ENCODE measurements at places on chromosomes 7 and 10. TPM values are rescaled to one million over a fixed set of nuclear protein-coding genes. Genes with fewer than 3 reads are reported as not detected.

- H3K27me3 ChIP-seq: peaks cover 10% of the 10 kb centered on the region
- DNase-seq: peak; percentile 78
- peak within 1 kb of the TSS; percentile 70 for H3K4me3 ChIP-seq
- H3K4me1 ChIP-seq: peaks cover 15% of the 10 kb centered on the region
Observed at GRCh38 chr7:8261711-8262695, at the start of gene ICA1. Gene ICA1 (minus strand): TSS chr7:8262167. CDS start chr7:8235926, 26,241 bp downstream.

DNA sequence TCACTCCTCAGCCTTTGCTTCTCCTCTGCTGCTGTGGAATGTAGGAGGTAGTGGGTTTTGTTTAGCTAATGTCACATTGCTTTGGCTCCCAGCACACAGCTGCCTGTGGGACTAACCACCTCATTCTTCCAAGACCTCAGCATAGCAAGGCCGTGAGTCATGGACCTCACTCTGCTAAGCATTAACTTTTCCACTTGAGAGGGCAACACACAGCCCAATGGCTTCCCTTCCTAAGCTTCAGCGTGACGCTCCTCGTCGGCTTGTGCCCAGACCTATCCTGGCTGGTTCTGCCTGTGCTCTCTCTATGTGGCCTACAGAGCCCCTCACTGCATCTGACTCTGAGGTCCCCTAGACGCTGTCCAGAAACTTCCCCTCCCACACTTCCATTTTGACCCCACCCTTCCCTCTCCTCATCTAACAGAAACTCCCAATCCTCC is 23.3 kb downstream of the MYOF start:
- no peaks in the 10 kb centered on the region for H3K27me3 ChIP-seq
- no peak overlapping the region for H3K4me3 ChIP-seq
- peak overlapping the region; percentile 79 for H3K27ac ChIP-seq
- peak; percentile 96 for DNase-seq
- H3K36me3 ChIP-seq: peaks cover 2% of the 10 kb centered on the region
- peaks cover 63% of the 10 kb centered on the region for H3K4me1 ChIP-seq

DNA sequence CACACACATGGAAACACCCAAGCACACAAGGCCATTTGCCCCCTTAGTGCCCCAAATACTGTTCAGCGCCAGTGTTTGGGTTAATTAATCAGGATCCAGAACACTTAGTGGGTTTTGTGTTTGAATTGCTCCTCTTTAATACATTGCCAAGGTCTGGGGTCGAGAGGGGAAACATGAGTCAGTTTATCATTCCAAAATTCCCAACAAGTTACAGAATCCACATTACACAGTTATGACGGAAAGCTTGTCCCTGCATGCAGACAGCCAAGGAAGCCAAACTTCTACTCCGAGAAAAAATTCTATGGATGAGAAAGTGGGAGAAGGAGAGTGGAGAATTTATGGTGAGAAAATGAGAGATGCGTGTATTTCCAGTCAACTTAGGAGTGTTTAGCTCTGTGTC is 189.0 kb downstream of the NPSR1 start:
- H3K27ac ChIP-seq: no peak overlapping the region
- no peaks in the 10 kb centered on the region for H3K4me1 ChIP-seq

Gene MACC1
- 41.7 TPM for total RNA-seq

- H3K4me1 ChIP-seq: no peaks in the 10 kb centered on the region
- no peak overlapping the region for H3K27ac ChIP-seq
- H3K36me3 ChIP-seq: no peaks in the 10 kb centered on the region
Observed at GRCh38 chr7:38940774-38941173, 31.8 kb upstream of the VPS41 start.

- no peak for DNase-seq
- peaks cover 3% of the 10 kb centered on the region for H3K36me3 ChIP-seq
- H3K4me3 ChIP-seq: peak overlapping the region; percentile 69
- peaks cover 58% of the 10 kb centered on the region for H3K4me1 ChIP-seq
Observed at GRCh38 chr7:151058781-151059366, 515 bp upstream of the SLC4A2 start.

- no peaks in the 10 kb centered on the region for H3K27me3 ChIP-seq
- H3K27ac ChIP-seq: no peak overlapping the region
- no peaks in the 10 kb centered on the region for H3K4me1 ChIP-seq
- H3K4me3 ChIP-seq: no peak overlapping the region
- DNase-seq: no peak
- H3K36me3 ChIP-seq: no peaks in the 10 kb centered on the region
Observed at GRCh38 chr7:53358269-53358668, 322.8 kb downstream of the POM121L12 start.

- no peaks in the 10 kb centered on the region for H3K27me3 ChIP-seq
- H3K4me1 ChIP-seq: peaks cover 49% of the 10 kb centered on the region
- H3K4me3 ChIP-seq: peak overlapping the region; percentile 25
- H3K27ac ChIP-seq: peak overlapping the region; percentile 89
- peak; percentile 93 for DNase-seq
Observed at GRCh38 chr7:116354546-116355423, 144.4 kb downstream of the TES start.

GRCh38 chr10:102658802-102659201 is 14.5 kb downstream of the TRIM8 start:
- H3K27me3 ChIP-seq: no peaks in the 10 kb centered on the region
- peaks cover 49% of the 10 kb centered on the region for H3K36me3 ChIP-seq
- no peak overlapping the region for H3K4me3 ChIP-seq
- H3K4me1 ChIP-seq: peaks cover 80% of the 10 kb centered on the region
- no peak for DNase-seq

Gene JCAD
- total RNA-seq: 3.5 TPM

Gene ENKUR
- not detected for total RNA-seq

DNA sequence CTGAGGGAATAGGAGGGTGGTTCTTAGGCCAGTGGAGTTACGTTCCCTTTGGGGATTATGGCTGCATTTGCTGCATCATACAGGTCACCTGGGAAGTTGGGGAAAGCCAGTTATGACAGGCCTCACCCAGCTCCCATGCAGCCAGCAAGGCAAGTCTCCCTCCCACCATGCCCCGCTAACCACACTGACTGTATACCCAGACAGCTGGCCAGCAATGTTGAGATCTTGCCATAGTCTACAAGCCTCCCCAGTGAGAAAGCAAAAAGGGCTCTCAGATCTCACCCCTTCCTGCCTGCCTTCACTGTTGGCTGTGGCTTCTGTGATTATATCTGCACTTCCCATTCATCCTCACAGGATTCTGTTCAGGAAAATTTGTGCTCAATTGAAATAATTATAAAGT is 133.3 kb upstream of the HGF start:
- no peak for DNase-seq
- H3K4me3 ChIP-seq: no peak overlapping the region
- H3K27ac ChIP-seq: no peak overlapping the region
- H3K36me3 ChIP-seq: no peaks in the 10 kb centered on the region

DNA sequence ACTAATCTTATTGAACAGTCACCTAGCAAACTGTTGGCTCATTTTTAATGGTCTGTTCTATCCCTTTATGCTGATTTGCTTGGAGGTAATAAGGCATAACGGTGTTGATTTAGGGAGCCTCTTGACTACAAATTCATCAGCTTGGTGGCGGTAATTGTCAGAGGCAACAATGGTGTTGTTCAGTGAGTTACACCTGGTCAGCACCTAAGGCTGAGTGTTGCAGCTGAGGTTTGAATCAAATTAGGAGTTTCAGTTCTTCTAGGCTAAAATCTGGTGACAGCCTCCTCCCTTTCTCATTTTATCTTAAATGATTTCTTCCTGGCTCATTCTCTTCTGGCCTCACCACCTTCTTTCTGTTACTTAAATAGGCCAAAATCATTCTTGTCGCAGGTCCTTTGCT is 42.3 kb upstream of the SP8 start:
- no peak overlapping the region for H3K27ac ChIP-seq
- no peak overlapping the region for H3K4me3 ChIP-seq
- H3K4me1 ChIP-seq: no peaks in the 10 kb centered on the region
- no peaks in the 10 kb centered on the region for H3K36me3 ChIP-seq
- DNase-seq: peak; percentile 4

- no peak overlapping the region for H3K4me3 ChIP-seq
- H3K4me1 ChIP-seq: no peaks in the 10 kb centered on the region
- no peaks in the 10 kb centered on the region for H3K36me3 ChIP-seq
- H3K27ac ChIP-seq: no peak overlapping the region
Observed at GRCh38 chr10:85527616-85528317, 838.8 kb downstream of the GRID1 start.

- H3K27me3 ChIP-seq: no peaks in the 10 kb centered on the region
- H3K4me3 ChIP-seq: no peak overlapping the region
- H3K4me1 ChIP-seq: no peaks in the 10 kb centered on the region
- DNase-seq: peak; percentile 24
- H3K27ac ChIP-seq: no peak overlapping the region
Observed at GRCh38 chr7:26538689-26539088, 247.0 kb downstream of the SNX10 start.

- H3K4me1 ChIP-seq: no peaks in the 10 kb centered on the region
- DNase-seq: no peak
- H3K36me3 ChIP-seq: no peaks in the 10 kb centered on the region
- no peak overlapping the region for H3K4me3 ChIP-seq
- H3K27ac ChIP-seq: no peak overlapping the region
- H3K27me3 ChIP-seq: no peaks in the 10 kb centered on the region
Observed at GRCh38 chr7:82175319-82175718, 268.3 kb downstream of the CACNA2D1 start.

GRCh38 chr10:12707461-12708185 is 293.9 kb downstream of the CCDC3 start:
- peak; percentile 24 for DNase-seq
- no peak overlapping the region for H3K4me3 ChIP-seq
- no peak overlapping the region for H3K27ac ChIP-seq
- no peaks in the 10 kb centered on the region for H3K27me3 ChIP-seq

Gene ABCB1
- 4.9 TPM for total RNA-seq

GRCh38 chr10:56623064-56623463 is 262.0 kb upstream of the ZWINT start:
- H3K4me3 ChIP-seq: no peak overlapping the region
- no peak for DNase-seq
- H3K27ac ChIP-seq: no peak overlapping the region
- H3K4me1 ChIP-seq: no peaks in the 10 kb centered on the region

DNA sequence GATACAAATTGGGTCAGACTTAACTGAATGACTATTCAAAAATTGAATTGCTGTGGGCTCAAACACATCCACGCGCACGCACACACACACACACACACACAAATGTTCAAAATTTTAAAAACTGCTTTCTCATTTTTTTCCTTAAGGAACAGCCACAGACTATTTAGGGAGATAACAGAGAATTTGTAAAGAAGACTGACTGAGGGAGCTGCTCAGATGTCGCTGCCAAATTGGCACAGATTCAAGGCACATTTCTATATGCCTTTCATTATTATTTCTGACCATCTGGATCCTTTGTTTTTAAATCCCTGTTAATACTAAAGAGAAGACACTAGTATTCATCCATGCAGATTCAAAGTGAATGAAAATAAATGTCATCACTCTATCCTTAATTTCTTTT is 154.8 kb downstream of the DGKB start:
- peak; percentile 41 for DNase-seq
- no peak overlapping the region for H3K27ac ChIP-seq
- no peaks in the 10 kb centered on the region for H3K36me3 ChIP-seq
- no peaks in the 10 kb centered on the region for H3K27me3 ChIP-seq

Gene DNAH11
- total RNA-seq: 0.72 TPM

- H3K27me3 ChIP-seq: no peaks in the 10 kb centered on the region
- no peaks in the 10 kb centered on the region for H3K4me1 ChIP-seq
- H3K4me3 ChIP-seq: no peak overlapping the region
- no peaks in the 10 kb centered on the region for H3K36me3 ChIP-seq
Observed at GRCh38 chr7:90520484-90520883, 51.0 kb downstream of the PTTG1IP2 start.

Gene GPNMB
- total RNA-seq: 32.7 TPM

GRCh38 chr10:76675951-76676587 is 961.5 kb downstream of the KCNMA1 start:
- peak overlapping the region; percentile 56 for H3K27ac ChIP-seq
- no peaks in the 10 kb centered on the region for H3K27me3 ChIP-seq

- no peak overlapping the region for H3K4me3 ChIP-seq
- H3K4me1 ChIP-seq: no peaks in the 10 kb centered on the region
- DNase-seq: no peak
Observed at GRCh38 chr10:124125305-124126116, 32.1 kb upstream of the CHST15 start.

Gene CPA2
- total RNA-seq: 17.1 TPM

- DNase-seq: no peak
- no peak overlapping the region for H3K4me3 ChIP-seq
- no peak overlapping the region for H3K27ac ChIP-seq
- H3K4me1 ChIP-seq: no peaks in the 10 kb centered on the region
- H3K36me3 ChIP-seq: peaks cover 68% of the 10 kb centered on the region
Observed at GRCh38 chr7:2381227-2381626, 22.2 kb upstream of the CHST12 start.

DNA sequence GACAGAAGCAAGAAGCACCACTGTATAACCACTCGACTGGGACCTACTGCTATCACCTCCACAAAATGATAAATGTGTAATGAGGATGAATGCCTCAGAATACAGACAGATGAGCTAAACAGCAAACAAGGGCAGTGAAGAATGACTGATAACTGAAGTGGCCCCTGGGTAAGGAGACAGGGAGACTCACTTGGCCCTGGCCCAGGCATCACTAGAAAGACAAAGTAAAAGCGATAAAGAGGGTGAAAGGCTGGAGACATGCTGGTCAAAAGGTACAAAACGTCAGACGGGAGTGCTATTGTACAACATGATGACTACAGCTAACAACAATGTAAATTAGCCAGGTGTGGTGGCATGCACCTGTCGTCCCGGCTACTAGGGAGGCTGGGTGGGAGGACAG is 27.8 kb upstream of the APBB1IP start:
- H3K4me1 ChIP-seq: no peaks in the 10 kb centered on the region
- H3K4me3 ChIP-seq: no peak overlapping the region
- no peak overlapping the region for H3K27ac ChIP-seq
- no peaks in the 10 kb centered on the region for H3K27me3 ChIP-seq
- no peaks in the 10 kb centered on the region for H3K36me3 ChIP-seq
- no peak for DNase-seq

Gene NKX1-2
- total RNA-seq: not detected

GRCh38 chr7:21146642-21147423 is 281.1 kb upstream of the SP4 start:
- no peaks in the 10 kb centered on the region for H3K4me1 ChIP-seq
- no peak overlapping the region for H3K4me3 ChIP-seq
- H3K27ac ChIP-seq: no peak overlapping the region
- H3K36me3 ChIP-seq: no peaks in the 10 kb centered on the region
- no peaks in the 10 kb centered on the region for H3K27me3 ChIP-seq
- DNase-seq: no peak

GRCh38 chr10:47207894-47208469 is 92.0 kb upstream of the GDF10 start:
- no peak overlapping the region for H3K27ac ChIP-seq
- no peak overlapping the region for H3K4me3 ChIP-seq
- DNase-seq: no peak

Data from stomach (tissue), 19 donors.